Muscle of leg (tissue), 16 donors: ENCODE measurements at places on chromosomes 1 and 21.

DNA sequence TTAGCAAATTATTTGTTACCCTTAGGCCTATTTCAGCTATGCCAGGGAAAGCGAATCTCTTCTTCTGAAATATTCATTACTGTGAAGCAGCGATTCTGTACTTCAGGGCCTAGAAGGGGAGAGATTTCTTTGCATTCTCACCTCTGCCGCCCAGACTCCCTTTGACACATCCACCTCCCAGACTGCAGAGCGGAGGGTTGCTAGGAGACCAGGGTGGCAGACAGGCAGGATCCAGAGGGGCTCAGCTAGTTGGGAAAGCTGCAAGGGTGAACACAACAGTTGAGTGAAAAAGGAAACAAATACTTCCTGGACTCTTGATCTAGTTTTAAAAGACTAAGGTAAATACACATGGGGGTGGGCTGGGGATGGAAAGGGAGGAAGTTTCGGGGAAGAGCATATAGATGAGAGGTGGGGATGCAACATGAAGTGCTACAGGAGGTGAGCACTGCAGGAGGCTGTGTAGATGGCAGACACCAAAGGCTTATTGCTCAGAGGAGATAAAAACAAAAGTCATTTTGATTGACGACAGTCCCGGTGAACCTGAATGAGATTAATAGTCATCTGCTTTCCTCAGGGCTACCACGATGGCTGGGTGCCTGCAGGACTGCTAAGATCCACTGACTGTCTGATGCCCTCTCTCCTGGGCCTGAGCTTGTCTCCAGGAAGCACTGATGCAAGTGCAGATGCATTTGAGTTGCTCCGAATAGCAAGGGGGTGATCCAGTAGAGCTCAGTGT lies 26.4 kb upstream of the RAB3GAP2 start:
- no peak for DNase-seq

DNA sequence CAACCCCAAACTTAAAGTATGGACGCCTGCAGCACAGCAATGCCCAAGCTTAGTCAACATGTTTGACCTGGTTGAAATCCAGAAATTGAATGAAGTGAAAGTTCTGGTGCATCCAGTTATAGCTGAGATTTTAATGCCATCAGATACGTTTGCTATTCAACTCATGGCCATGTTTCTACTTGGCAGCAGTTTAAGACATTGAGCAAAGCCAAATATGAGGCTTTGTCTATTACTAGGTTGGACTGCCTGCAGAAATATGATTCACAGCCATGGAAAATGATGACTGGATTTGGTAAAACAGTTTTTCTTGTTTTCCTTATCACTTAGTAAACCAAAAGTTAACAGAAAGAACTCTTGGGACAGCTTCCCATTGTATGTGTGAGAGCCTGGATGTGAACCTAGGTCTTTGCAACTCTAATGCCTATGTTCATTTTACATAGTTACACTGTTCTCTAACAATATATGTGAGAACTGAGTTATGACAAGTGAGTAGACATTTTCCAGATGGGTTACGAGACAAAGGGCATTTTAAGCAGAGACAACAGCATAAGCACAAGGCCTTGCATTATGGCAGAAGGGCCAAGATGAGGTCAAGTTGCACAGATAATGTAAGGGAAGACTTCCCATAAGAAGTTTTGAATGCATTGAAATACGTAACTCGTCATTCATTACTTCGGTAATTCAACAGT lies 32.4 kb upstream of the MYSM1 start:
- DNase-seq, result peak; percentile 29

GRCh38 chr1:166974647-166975345 lies 544 bp downstream of the ILDR2 start:
- DNase-seq, result peak; percentile 2

GRCh38 chr1:224217655-224218623 lies 34.9 kb downstream of the DEGS1 start:
- peak; percentile 23 for DNase-seq

- DNase-seq, result no peak
Measured at GRCh38 chr1:192880231-192880630, 71.4 kb downstream of the RGS2 start.

DNA sequence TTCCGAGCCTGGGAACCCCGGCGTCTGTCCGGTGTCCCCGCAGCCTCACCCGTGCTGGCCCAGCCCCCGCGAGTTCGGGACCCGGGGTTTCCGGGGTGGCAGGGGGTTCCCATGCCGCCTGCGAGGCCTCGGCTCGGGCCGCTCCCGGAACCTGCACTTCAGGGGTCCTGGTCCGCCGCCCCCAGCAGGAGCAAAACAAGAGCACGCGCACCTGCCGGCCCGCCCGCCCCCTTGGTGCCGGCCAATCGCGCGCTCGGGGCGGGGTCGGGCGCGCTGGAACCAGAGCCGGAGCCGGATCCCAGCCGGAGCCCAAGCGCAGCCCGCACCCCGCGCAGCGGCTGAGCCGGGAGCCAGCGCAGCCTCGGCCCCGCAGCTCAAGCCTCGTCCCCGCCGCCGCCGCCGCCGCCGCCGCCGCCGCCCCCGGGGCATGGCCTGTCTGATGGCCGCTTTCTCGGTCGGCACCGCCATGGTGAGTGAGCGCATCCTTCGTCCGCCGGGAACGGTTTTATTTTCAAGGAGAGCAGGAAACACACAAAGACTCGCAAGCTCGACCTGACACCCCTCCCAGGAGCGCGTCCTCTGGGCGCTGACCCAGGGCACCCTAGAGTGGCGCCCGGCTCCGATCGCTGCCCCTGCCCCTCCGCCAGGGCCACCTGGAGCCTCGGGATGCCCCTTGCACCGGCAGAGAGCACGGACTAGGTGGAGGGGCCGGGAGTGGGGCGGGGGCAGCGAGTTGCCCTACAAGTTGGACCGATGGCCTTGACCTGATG lies at the start of gene ABCG1:
Gene ABCG1, plus strand, starts transcription at position 305 of the 770 bp plus-strand sequence. Its CDS starts 123 bp downstream, at position 428.
- DNase-seq, result peak; percentile 51
